ENCODE measurements at places on chromosomes 11 and 22.

GRCh38 chr11:124167826-124168231 lies 15.3 kb upstream of the OR10D3 start:
- no peak for DNase-seq

DNA sequence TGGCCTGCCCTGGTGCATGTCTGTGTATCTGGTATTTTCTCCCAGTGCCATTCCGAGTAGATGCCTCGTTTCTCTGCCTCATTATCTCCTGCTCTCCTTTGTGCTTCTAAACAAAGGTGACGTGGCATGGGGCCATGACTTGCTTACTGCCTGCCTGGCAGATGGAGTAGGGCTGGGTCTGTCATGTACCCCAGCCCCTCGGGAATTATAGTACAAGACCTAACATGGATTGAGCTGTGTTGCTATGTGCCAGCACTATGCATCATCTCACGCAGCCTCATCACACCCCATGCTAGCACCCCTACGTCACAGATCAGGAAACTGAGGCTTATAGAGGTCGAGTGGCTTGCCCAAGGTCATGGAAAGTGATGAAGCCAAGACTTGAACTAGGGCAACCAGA lies 88.1 kb downstream of the GALNT18 start:
- no peak for DNase-seq

- no peak for DNase-seq
Measured at GRCh38 chr11:2867142-2867541, 18.4 kb downstream of the CDKN1C start.

DNA sequence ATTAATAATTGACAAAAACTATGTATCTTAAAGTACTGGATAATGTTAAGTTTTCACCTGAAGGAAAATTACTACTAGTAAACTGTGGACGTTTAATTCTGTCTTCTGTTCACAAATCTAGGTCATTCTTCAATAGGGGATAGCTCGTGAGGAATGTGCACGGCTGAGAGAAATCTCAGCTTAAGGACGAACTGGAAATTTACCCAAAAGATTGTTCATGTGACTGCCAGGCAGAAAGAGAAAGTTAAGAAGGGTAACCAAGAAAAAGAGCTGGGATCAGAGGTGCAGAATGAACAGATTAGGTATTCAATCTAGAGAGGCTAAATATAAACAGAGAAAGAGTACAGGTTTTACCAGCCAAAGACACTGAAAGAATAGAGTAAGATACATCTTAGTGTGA lies 245.3 kb downstream of the CASP12 start:
- DNase-seq = no peak

- DNase-seq = no peak
Measured at GRCh38 chr22:35617137-35617755, at the start of gene MB. Gene MB (minus strand): TSS chr22:35617329. CDS start chr22:35617257, 72 bp downstream.

DNA sequence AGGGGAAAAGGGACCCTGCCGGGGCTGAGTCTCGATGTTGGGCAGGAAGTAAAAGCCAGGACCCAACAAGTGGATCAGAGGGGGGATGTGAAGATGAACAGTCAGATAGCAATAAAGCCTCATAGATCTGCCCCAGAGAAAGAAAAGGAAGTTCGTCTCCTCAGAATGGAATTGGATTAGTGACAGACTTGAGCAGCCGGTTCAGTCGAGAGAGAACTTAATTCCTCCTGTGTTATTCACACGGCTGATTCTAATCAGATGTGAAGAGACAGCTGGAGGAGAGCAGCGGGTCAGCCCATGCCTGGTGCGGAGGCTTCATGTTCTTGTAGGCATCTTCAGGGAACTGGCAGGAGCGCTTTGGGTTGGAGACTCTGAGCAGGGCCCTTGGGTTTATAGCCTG lies 29.3 kb upstream of the CABP7 start:
- no peak for DNase-seq

DNA sequence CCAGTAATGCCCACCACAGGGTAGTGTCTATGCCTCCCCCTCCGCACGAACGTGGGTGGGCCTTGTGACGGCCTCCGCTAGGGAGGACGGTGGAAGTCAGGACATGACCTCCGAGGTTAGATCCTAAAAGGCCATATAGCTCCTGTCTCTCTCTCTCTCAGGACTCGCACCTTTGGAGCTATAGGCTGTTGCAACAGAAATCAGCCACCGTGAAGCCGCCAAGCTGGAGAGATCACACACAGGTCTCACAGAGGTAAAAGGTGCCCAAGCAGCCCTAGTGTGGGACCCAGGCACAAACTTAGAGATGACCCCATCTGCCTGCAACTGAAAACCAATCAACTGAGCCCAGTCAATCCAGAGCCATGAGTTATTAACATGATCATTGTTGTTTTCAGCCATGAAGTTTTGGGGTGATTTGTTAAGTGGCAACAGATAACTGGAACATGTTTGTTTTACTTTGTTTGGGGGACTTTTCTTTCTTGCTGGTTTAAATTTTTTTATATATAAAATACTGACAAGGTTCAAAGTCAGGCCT lies 7.4 kb upstream of the NAP1L4 start:
- no peak for DNase-seq

- no peak for DNase-seq
Measured at GRCh38 chr22:29113319-29113718, 40.5 kb downstream of the KREMEN1 start.

GRCh38 chr11:91978747-91979146 lies 245.9 kb upstream of the FAT3 start:
- DNase-seq = no peak

- DNase-seq = no peak
Measured at GRCh38 chr11:13355191-13355590, 77.6 kb downstream of the BMAL1 start.

- no peak for DNase-seq
Measured at GRCh38 chr22:50569041-50569459, 6.3 kb upstream of the SYCE3 start.

DNA sequence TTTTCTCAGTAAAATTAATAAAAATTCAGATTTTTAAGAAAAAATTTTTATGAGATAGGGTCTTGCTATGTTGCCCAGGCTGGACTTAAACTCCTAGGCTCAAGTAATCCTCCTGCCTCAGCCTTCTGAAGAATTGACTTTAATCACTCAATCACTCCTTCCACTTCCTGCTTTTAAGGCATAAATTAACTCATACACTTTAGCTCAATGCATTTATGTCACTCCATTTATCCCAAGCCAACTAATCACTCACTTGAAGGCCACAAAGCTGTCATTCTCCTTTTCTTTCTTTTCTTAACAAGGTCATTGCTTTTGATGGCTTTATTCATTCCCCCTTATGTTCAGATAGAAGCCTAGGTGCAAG lies 877 bp downstream of the ALG9 start:
- no peak for DNase-seq

DNA sequence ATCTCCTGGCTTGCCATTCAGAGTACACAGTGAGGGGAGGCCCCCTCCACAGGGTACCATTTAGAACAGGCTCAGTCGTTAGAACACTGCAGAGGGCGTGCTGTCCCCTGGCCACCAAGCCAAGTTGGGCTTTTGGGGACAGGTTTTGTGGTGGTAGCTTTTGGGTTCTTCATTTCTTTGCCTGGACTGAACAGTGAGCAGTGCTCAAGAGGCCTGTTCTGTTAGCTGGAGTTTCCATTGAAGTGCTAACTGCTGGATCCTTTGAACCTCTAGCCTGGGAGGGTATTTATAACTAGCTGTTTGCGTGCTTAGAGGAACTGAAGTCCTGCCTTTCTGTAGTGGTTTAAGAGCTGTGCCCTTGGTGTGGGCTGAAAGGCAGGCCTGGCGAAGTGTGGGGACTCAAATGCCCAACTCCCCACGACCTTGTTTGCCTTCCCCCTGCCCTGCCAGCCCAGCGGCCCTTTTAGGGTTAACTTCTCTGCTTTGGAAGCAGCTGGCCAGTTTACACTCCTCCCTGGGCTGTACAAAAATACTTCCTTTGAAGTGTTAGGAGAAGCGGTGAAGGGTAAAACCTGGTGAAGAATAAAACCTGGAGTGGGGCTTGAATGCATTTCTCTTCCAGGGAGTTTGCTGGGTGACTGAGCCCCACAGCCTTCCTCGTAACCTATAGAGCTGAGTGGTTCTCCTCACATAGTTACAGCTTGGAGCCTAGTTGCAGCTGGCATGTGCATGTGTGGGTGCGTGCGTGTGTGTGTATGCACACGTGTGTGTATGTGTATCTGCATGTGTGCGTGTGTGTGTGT lies 34.6 kb downstream of the ZNRF3 start:
- no peak for DNase-seq

GRCh38 chr11:67492801-67493547 lies 10.1 kb downstream of the AIP start:
- DNase-seq = peak; percentile 79

GRCh38 chr11:19025481-19026406 lies 34.8 kb downstream of the MRGPRX2 start:
- DNase-seq = no peak

- DNase-seq = no peak
Measured at GRCh38 chr11:10407749-10408685, 47.0 kb upstream of the AMPD3 start.

- no peak for DNase-seq
Measured at GRCh38 chr11:5291207-5291838, 10.4 kb downstream of the OR51B4 start.

- DNase-seq = no peak
Measured at GRCh38 chr11:88404391-88404790, 66.9 kb upstream of the CTSC start.

DNA sequence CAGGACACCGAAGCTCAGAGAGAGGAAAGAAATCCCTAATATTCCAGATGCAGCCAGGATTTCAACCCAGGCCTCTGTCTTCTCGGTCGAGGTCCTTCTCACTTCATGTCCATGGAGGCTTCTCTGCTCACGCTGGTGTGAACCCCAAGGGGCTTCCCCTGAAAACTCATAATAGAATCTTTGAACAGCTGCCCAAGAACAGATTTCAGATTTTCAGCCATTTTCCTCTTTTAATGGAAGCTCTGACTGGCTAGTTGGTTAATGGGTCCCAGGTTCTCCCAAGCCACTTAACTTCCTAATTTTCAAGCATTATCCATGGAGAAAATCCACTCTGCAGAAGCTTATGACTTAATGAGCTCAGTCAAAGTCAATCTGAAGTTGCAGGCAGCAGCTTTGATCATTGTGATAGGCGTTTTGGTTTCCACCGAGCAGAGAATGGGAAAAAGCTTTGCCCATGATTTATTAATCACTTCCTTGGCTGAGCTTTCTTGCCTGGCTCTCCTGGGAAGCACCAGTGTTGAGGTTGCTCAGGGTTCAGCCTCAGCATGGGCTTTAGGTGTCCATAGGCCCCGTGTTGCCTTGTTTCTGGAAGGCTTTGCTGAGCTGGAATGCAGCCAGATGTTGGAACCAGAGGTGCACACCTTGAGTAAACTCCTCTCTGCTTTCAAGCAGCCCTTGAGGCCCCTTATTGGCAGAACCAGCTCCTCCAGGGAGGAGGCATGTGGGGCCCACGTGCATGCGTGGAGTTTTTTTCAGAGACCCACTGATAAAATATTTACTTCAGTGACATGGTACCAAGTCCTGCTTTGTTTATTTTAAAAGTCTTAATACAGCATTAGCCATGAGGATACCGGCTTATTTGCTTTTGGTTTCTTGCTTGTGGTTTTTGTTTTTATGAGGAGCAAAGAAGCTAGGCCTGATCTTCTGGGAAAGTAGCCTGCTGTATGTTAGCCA lies 25.5 kb downstream of the LDLRAD3 start:
- no peak for DNase-seq

DNA sequence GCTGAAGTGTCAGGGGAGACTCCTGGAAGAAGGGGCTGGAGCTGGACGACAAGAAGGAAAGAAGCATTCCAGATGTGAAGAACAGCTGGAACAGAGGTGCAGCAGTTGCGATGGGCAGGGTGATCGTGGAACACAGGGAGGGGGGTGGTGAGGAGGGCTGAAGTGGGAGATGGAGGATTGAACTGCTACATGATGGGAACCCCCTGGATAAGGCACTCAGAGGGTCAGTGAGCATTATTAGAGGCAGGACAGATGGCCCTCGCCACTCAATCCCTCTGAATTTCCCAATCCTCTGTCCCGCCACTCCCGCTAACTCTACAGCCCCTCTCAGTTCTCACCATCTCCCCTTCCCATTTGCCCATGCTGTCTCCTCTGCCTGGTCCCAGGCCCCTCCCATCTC lies 14.0 kb downstream of the SERPINH1 start:
- DNase-seq = no peak

DNA sequence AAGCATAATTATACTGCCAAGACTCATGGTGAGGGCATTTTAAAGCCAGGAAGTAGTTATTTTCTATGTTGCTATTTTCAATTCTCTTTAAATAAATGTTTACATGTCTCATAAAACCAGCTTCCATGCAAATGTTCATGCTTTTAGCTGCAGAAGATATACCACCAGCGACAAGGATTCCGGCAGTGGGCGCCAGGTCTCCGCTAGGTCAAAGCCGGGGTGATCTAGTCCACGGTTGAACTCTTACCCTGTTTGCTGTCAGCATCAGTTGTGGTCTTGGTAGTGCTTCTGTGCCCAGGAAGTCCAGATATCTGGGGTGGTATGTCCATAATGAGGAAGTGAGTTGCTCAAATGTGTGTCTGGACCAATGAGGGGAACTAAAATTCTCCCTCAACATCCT lies 265.7 kb downstream of the BRD1 start:
- DNase-seq = no peak

- no peak for DNase-seq
Measured at GRCh38 chr11:72478669-72479068, 44.3 kb upstream of the CLPB start.

GRCh38 chr11:35488117-35488516 lies 37.3 kb downstream of the PAMR1 start:
- DNase-seq = no peak

DNA sequence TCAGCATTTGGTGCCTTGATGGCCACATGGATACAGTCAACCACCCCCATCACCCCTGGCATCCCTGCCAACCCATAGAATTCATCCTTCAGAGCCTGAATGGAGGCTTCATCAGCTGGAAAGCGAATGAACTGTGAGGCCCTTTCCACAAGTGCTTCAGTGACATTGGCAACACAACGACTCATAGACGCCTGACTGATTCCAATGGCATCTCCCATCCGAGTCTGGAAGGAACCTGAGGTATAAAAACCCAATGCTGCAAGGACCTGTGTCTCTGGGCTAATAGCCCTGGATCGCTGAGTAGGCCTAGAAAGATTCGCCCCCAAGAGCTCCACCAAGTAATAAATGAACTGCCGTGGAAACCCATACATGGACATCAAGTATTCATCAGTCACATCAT lies 1.3 kb downstream of the HARBI1 start:
- DNase-seq = no peak

DNA sequence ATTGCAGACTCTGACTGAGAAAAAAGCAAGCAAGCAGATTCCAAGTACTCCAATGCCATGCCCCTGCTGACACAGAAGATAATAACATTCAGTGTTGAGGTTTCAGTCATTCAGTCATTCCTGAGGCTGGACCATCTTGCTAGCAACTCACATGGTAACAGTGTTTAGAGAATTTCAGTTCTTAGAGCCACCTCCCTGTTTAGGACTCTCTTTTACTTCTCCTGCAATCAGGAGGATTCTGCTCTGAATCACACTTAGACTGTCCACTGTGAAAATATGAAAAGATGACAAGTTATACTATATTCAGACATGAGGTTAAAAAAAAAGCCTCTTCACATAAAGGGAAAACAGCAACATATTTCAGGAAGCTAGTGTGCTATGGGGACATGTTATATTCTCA lies 183.9 kb upstream of the CTSC start:
- DNase-seq = no peak

GRCh38 chr22:30305519-30305905 lies 16.2 kb upstream of the CASTOR1 start:
- DNase-seq = no peak

Measured in upper lobe of left lung (tissue), 6 donors.